ENCODE measurements at places on chromosomes 4 and X.

DNA sequence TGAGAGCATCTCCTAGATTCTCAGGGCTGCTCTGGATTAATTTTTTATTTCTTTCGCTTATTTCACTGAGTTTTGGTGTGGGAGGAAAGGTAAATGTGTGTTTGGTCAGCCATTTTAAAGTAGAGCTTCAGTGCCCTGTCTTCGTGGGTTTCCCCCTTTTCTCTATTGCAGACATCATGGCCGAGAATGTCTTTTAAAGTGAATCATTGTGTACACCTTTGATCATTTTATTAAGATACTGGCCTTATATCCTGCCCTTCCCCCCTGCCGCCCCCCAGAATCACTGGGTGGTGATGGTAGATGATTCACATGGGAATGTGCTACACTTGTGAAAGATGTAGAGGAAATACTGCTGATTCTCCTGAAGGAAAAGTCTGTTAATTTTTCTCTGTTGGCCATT, 23.8 kb downstream of the CDKL5 start:
- no peak for DNase-seq

- peak; percentile 97 for DNase-seq
Measured at GRCh38 chrX:47233333-47234113, 714 bp downstream of the USP11 start.

DNA sequence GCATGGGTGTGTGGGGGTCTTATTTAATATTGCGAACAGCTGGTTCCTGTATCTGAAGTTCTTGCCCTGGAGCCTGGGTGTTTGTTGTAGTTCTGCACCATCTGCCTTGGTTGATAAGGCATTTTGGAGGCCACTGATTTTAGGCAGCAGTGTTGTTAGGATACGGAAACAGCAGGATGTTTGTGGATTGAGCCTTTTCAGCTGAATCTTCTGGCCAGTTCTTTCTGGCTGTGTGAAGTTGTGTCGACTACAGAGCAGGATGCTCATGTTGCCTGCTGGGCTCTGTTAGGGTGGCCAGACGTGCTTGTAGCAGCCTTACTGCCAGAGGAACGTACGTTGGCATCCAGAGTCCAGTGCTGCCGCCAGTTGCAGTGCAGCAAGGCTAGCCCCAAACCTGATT, 134.2 kb downstream of the PTTG2 start:
- DNase-seq, result no peak

- no peak for DNase-seq
Measured at GRCh38 chrX:72117636-72118210, 14.0 kb downstream of the RTL5 start.

DNA sequence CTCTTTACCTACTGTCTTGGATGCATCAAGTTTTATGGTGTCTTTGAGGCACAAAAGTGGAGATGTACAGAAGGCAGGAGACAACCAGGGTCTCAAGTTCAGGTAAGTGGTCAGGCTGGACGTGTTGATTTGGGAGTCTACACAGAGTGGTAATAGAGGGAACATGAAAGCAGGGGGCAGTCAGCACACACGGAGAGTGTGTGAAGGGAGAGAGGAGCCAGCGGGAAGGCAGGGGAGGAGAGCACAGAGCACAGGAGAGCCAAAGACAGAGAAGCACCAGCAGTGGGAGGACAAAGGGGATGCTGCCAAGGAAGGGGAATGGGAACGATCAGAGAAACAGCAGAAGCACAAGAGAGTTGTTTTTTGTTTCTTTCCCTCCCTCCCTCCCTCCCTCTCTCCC, 32.9 kb downstream of the TMEM150C start:
- DNase-seq, result no peak

DNA sequence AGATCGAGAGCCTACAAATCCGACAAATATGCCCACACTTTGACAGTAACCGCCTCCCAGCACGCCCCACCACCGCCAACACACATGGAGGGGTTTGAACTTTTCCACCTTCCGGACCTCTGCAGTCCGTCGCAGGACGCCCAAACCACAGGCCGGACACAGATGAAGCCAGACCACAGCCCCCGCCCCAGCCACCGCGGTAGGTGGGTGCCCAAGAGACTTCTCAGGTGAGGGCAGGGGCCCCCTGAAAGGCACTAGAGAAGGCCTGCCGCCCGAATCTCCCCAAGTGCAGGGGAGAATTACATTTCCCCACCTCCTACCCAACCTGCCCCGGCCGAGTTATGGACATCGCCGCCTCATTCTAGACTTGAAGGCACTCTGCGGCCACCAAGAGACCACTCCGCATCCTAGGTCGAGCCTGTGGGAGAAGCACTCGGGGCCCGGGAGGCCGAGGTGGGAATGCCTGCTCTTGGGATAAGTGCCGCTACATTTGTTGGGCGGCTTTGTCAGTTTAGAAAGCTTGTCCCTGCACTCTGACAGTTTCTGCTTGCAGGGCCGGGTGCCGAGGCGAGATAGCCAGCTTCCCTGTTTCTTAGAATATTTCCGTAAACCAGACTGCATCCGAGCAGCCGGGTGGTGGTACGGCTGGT, 21.5 kb downstream of the HAND2 start:
- DNase-seq, result no peak

DNA sequence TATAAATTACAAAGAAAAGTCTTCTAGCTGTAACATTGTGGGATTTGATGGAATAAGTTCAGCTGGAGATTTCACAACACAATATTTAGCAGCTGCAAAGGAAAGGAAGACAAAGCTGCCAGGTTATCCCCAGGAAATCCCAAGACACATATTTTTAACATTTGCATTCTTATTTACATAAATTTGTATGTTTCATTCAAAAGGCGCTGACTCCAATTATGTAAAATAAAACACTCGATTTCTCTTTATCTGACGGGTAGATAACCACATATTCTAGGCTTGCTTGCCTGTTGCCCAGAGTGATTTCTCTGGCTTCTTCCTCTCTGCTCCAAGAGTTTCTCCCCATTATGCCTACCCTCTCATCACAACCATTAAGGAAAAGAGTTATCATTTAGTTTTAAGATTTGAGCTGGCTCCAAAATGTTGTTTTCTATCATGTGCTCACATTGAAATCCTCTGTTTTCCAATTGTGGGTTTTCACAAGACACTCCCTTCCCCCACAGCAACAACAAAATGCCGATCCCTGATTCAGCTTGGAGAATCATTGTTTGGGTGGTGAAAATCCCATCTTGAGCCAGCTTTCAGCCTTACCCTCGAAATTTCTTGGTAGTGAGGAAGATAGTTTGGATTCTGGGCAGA, 128.2 kb upstream of the RASGEF1B start:
- DNase-seq, result no peak

DNA sequence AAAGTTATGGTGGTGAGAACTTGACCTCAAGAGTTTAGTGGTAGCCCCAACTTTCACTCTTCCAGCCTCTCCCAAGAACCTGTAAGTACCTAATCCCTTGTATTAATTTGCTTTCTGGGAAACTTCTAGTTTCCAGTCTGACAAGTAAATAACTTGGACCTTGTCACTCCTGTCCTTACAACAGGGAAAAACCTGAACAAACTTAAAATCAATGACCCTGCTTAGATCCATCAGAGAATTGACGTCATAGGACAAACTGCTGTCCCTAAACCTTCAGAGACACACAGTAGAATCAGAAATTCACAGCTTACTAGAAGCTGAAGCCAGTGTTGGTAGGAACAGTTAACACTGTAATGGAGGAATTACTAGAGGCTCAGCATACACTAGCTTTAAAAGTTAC, 60.0 kb upstream of the DCLK2 start:
- no peak for DNase-seq

GRCh38 chrX:125436855-125437254, 117.2 kb downstream of the TEX13C start:
- no peak for DNase-seq

DNA sequence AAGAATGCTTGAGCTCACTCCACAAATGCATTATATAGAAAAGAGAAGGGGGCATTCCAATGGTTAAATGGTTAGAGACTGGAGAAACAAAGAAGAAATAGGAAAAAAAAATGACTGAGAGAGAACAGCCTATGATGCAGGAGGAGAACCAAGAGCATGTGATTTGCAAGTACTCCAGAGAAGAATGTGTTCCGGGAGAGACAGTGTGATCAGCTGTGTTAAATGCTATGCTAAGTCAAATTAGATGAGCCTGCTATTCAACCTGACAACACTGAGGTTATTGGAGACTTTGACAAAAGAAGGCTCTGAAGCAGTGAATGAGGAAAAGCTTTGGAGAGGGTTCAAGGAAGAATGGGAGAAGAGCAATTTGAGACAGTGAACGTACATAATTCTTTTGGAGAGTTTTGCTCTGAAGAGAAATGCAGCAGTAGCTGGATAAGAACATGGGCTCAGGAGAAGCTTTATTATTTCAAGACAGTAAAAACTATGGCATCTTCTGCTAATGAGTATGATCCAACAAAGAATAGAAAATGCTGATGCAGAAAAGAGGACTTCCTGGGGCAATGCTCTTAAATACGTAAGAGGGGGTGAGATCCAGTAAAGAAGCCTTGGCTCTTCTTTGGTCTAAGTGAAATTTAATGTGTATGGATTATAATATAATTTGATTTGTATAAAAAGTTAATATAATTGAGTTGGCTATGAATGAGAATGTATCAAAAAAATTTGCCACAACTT, 66.3 kb downstream of the PPP3CA start:
- no peak for DNase-seq

- no peak for DNase-seq
Measured at GRCh38 chrX:152165033-152165743, 26.8 kb upstream of the MAGEA10 start.

- DNase-seq, result peak; percentile 36
Measured at GRCh38 chrX:48531358-48531959, 8.1 kb upstream of the TBC1D25 start.

DNA sequence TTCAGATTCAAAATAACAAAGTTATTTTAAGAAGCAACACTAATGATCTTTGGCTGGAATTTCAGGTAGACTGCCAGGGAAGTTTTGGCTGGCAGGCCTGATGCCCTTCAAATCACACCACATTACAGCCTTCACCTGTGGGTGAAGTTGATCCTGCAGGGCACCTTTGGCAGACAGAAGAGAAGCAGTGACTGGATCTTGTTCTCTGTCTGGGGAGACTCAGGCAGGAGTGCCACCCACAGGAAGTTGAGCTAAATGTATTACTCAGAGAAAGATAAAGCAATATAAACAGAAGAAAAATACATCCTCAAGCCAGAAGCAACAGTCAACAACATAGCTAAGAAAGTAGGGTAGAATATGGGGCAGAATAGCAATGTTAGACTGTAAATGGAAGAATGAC, 12.8 kb upstream of the CFAP299 start:
- DNase-seq, result no peak

GRCh38 chr4:108351791-108352190, 183.1 kb upstream of the LEF1 start:
- no peak for DNase-seq

DNA sequence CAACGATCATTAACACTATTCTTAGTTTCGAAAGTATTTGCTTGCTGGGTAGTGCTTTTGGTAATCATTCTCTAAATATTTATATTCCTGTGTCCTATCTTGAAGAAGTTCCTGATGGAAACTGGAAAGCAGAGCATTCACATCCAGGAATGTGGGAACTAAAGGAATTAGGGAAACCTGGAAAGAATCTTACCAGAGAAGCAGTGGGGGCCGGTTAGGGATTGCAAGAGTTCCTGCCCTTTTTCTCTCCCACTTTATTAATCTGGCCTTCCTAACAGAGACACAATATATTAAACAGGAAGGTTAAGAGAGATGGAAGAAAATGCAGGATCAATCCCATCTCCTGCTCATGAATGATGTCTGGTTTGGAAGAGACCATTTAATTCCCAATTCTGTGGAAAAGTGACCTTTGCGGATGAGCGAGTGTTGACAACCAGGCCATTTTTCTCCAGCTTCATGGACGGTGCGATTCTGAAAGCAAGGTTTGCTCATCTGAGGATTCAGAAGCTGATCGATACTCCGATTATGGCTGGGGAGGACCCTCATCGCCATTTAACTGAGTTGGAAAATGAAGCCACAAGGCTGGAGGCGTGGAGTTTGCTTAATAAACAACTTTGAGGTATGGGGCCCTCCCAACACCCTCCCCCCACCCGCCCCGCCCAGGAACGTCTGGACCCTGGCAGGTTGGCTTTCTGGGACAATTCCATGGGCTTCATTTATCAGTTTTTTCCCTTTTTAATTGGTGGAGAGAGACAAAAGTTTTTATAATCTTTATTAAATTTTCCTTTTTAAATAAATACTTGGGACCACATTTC, 52.3 kb downstream of the C4orf51 start:
- DNase-seq, result no peak

- DNase-seq, result no peak
Measured at GRCh38 chr4:147157860-147158701, 212.4 kb upstream of the TTC29 start.

DNA sequence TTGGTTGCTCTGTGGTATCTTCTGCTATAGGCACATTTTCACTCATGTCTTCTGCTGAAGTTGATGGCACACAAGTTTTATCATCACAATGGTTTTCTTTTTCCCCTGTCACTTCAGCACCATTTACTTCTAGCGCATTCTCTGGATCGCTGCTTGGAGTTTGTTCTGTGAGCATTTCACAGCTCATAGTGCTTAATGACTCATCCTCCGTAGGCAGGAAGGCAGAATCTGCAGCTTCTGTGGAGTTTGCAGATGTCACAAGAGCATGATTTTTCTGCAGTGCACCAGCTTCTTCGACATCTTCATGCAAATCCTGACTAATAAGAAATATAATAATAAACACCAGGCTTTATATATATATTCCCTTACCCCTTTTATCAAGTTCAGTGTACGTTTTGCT, 83.6 kb downstream of the CHM start:
- no peak for DNase-seq

GRCh38 chr4:93147524-93148212, 680.9 kb upstream of the ATOH1 start:
- DNase-seq, result no peak

- no peak for DNase-seq
Measured at GRCh38 chrX:95076449-95076848, 1402.4 kb downstream of the FAM133A start.

- no peak for DNase-seq
Measured at GRCh38 chr4:142777045-142777743, 68.9 kb downstream of the INPP4B start.

DNA sequence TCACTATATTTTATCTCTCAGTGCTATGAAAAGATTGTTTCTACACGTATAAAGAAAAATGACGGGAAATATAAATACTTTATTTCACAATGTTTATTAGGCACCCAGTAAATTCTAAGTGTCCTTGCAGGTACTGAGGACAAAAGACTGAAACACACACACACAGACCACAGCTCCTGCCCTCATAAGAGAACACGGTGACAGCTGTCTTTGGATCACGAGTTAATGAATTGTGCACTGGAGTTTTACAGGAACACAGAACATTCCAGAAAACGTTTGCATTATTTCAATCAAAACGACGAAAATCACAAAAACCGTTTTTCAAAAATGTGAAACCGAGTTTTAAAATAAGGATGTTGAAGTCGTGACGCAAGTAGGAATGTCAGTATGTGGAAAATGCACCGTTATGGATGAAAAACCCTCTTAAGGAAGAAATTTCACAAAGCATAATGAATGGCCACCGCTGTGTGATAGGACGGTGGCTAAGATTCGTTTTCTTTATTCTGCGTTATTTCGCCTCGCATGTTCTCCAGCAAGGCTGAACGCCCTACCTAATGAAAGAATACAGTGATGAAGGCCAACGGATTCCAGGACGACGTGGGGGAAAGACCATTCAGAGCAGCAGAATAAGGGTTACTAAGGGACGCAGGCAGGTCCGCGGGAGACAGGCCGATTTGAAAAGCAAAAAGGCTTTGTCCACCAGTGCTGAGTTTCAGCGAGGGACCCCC, 24.2 kb downstream of the FAM156A start:
- no peak for DNase-seq

GRCh38 chr4:77636902-77637301, 31.3 kb downstream of the CXCL13 start:
- DNase-seq, result no peak
